A549 treated with GW870086 at 1 μM for 4 hours (cell line): ENCODE measurements at places on chromosomes 6 and 20. TPM values are rescaled to one million over a fixed set of nuclear protein-coding genes. Genes with fewer than 3 reads are reported as not detected.

Gene ZNF292
- total RNA-seq, result 2.0 to 4.1 TPM (median 3.1 TPM) in 5 replicates

Gene TSPYL4
- 2.7 to 3.5 TPM (median 3.2 TPM) in 5 replicates for total RNA-seq

Gene SLC17A2
- total RNA-seq, result not detected in 5 replicates

Gene C6orf141
- total RNA-seq, result 10.2 to 11.5 TPM (median 11.1 TPM) in 5 replicates

Gene RHAG
- 0.06 to 0.15 TPM (median 0.09 TPM) in 3 of 5 replicates, not detected in the others for total RNA-seq

Gene BNIP5
- total RNA-seq, result 0.06 TPM in 1 of 5 replicates, not detected in the others

Gene PTCRA
- total RNA-seq, result not detected in 5 replicates

Gene TMEM14C
- total RNA-seq, result 147 to 168 TPM (median 156 TPM) in 5 replicates

Gene SRC
- total RNA-seq, result 134 to 164 TPM (median 152 TPM) in 5 replicates

Gene TMC2
- total RNA-seq, result not detected in 5 replicates

Gene ARMC2
- total RNA-seq, result 1.3 to 2.5 TPM (median 1.9 TPM) in 5 replicates
